ENCODE measurements at places on chromosomes 5 and 9. TPM values are rescaled to one million over a fixed set of nuclear protein-coding genes. Genes with fewer than 3 reads are reported as not detected.
A peak's percentile ranks its signal among the peaks of the same experiment; 100 is the strongest.

FAM153A gene
- 1.0 TPM for total RNA-seq

SPINK5 gene
- 1.1 TPM for total RNA-seq

- H3K4me3 ChIP-seq = no peak overlapping the region
- DNase-seq = no peak
- peaks cover 2% of the 10 kb centered on the region for H3K4me1 ChIP-seq
- no peaks in the 10 kb centered on the region for H3K36me3 ChIP-seq
- no peaks in the 10 kb centered on the region for H3K27me3 ChIP-seq
Measured at GRCh38 chr9:97237311-97237786, 70.1 kb upstream of the CCDC180 start.

DNA sequence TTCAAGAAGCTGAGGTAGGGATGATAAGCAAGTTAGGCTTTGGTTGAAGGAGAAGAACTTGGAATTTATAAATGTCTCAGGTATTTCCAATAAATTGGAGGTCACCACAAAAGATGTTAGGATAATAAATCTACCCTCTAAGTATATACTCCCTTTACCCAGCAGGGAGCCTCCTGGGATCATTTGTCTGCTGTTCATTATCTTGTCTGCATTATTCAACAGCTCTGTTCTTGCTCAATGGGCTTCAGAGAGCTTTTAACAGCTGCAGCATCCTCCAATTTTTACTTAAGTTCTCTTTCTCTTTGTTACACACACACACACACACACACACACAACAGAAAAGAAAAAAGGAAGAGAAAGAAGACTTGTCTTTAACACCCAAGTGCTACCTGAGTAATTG is 51.7 kb upstream of the VPS13A start:
- H3K36me3 ChIP-seq = no peaks in the 10 kb centered on the region
- H3K4me3 ChIP-seq = no peak overlapping the region
- DNase-seq = no peak
- no peaks in the 10 kb centered on the region for H3K4me1 ChIP-seq
- H3K27ac ChIP-seq = no peak overlapping the region

DNA sequence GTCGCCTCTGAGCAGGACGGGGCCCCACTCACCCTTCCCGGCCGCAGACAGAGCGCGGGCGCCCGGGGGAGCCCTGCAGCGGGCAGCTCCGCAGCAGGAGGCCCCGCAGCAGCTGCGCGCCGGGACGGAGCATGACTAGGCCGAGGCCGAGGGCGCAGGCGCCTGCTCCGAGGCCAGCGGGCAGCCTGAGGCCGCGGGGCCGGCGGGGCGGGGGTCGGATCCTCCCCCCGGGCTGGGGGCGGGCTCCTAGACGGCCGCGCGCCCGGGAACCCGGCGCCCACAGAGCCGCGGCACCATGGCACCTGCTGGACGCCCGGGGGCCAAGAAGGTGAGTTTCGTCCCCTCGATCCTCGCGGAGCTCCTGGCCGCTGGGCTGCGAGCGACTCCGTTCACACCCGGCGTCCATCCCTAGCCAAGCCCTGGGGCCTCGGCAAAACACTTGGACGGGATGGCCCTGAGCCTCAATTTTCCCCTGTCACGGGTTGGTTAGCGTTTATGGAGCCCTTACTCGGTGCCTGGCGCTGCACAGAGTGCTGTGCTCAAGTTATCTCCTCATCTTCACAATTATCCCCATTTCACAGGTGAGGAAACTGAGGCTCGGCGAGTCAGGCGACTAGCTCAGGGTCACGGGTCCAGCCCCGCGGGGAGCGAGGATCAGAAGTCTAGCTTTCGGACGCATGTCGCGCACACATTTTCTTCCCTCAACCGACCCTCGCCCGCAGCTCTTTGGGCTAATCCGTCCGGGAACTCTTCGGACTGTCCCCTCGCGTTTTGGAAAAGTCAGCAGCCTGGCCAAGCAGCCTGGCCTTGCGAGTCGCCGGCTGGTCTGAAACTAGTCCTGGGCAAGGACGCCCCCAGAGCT is at the start of the genes BHMT2 and DMGDH:
Gene BHMT2, plus strand, starts transcription at position 280 of the 862 bp plus-strand sequence. Its CDS starts 16 bp downstream, at position 296.
Gene DMGDH, minus strand, starts transcription at position 187 of the 862 bp plus-strand sequence. Its CDS starts 54 bp downstream, at position 133.
- peak; percentile 69 for DNase-seq
- H3K36me3 ChIP-seq = no peaks in the 10 kb centered on the region

All from aorta (tissue), 5 donors.